ENCODE measurements at places on chromosomes 2 and 18.

- no peak for DNase-seq
These were observed 98.7 kb upstream of the MGAT5 start for GRCh38 chr2:134155134-134155533.

GRCh38 chr2:1898461-1899395, 154.4 kb upstream of the PXDN start:
- no peak for DNase-seq

GRCh38 chr2:219697811-219698747, 70.6 kb downstream of the SLC4A3 start:
- DNase-seq: no peak

GRCh38 chr2:207505171-207505570, 24.6 kb upstream of the CREB1 start:
- DNase-seq: no peak

GRCh38 chr2:130842770-130843169, 6.1 kb downstream of the ARHGEF4 start:
- no peak for DNase-seq

- DNase-seq: no peak
These were observed 152.9 kb upstream of the SESTD1 start for GRCh38 chr2:179417436-179417949.

- DNase-seq: no peak
These were observed 6.0 kb downstream of the MEIS1 start for GRCh38 chr2:66440708-66441497.

DNA sequence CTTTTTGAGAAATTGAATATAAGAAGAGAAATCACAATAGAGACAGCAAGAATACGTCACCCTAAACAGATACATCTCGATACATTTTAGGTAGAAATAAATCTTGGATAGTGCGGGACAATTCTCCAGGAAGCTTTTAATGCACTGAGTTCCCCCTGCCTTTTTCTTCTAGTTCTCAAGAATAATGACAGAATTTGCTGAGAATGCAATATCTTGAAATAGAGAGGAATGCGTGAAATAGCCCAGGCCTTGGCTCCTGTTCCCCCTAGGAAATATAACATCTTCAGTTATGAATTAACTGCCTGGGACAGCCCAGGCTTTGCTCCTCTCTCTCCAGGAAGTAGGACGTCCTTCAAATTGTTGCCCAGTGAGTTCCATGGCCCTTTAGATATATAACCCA, 7.6 kb upstream of the NRXN1 start:
- no peak for DNase-seq

DNA sequence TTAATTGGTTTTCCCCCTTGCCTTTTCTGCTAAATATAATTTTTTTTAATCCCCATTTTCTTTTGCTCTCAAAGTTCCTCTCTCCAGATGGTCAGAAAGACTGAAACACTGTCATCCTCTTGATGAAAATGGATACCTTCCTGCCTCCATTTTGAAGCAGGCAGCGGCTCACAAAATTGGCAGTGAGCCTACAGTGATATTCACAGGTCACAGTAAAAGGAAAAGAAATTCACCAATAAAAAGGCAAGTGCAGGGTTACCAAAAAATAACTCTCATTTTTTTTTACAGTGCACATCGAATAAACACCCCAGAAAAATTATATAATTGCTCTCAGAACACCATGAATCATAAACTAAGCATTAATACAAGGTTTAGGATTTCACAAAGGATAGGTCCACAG, 307.5 kb downstream of the TCF4 start:
- DNase-seq: no peak

DNA sequence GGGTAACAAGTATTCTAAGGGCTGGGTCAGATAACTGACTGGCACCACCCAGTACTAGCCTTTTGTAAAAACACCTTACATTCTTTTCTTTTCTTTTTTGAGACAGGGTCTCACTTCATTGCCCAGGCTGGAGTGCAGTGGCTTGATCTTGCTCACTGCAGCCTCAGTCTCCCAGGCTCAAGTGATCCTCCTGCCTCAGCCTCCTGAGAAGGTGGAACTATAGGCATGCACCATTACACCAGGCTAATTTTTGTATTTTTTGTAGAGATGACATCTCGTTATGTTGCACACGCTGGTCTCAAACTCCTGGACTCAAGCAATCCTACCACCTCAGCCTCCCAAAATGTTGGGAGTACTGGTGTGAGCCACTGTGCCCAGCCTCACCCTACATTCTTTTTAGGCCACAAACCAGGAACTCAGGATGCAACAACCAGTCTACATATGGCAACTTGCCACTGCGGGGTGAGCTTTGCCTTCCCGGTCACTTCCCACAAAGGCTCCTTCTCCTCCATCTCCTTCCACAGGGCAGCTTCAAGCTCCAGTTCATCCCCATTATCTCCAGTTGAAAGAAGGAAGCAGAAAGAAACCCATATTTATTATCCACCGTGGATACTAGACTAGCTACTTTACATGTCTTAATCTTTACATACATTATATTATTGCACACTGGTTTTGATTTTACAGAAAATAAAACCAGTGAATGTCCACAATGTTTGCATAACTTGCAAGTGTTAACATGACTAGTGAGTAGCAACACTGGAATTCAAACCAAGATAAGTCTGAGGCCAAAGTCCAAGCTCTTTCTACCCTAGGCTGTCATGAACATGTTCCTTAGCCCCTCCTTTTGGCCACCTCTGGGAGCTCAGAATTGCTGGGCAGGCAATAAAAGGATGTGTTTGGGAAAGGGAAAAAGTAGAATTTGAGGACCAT, 23.7 kb upstream of the AP1S3 start:
- no peak for DNase-seq

DNA sequence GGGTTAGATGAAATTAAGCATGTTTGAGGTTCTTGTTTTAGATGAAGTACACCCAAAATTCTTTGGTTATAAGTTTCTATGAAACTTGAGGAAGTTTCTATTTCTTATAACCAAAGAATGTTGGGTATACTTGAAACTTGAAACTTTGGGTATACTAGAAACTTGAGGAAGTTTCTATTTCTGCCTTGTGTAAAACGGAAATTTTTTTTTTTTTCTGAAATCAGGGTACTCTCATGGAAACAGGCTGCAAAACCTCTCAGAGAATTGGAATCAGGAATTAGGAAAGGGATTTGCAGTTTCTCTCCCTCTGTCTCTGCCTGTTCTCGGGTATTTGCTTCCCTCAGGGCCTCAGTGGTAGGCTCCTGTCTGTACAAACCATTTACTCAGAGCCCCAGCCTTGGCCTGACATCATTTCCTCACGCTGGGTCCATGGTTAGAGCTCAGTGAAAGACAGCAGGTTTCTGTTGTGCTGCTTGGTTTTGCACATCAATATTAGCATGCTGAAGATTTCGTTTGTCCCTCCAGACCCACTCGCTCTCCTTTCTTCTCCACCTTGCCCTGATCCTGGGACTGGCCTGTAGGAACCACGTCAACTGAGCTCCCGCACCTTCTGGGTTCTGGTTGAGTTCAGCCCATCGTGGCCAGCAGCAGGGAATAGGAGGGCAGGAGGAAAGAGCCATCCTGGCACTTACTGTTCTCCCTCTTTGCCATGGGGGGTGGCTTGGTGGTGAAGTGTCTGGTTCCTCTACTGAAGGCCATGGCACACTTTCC, 106.4 kb downstream of the POLR1A start:
- DNase-seq: peak; percentile 78

- no peak for DNase-seq
These were observed 88.4 kb downstream of the ICOS start for GRCh38 chr2:204024906-204025475.

DNA sequence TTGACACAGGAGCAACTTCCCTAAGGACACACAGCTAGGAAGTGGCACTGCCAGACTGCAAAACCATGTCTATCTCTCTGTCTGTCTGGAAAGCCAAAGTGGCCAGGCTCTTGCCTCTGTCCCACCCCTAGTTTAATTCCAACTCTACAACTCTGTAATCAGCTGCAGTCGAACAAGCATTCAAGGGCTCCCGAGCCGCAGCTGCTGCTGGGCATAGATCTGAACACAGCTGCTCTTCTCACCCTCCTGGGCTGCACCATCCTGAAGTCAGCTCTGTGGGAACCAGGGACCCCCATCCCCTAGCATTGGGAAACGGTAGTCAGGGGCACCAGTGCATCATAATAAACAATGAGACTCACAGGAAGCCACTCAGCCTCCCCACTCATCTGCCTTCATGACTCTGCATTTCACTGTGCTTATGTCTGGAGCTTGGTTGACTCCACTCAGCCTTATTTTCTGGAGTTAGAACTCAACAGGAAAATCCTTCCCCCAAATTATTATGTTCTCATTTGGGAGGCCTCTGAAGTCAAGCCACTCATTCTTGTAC, 44.4 kb upstream of the TMEM163 start:
- DNase-seq: no peak

DNA sequence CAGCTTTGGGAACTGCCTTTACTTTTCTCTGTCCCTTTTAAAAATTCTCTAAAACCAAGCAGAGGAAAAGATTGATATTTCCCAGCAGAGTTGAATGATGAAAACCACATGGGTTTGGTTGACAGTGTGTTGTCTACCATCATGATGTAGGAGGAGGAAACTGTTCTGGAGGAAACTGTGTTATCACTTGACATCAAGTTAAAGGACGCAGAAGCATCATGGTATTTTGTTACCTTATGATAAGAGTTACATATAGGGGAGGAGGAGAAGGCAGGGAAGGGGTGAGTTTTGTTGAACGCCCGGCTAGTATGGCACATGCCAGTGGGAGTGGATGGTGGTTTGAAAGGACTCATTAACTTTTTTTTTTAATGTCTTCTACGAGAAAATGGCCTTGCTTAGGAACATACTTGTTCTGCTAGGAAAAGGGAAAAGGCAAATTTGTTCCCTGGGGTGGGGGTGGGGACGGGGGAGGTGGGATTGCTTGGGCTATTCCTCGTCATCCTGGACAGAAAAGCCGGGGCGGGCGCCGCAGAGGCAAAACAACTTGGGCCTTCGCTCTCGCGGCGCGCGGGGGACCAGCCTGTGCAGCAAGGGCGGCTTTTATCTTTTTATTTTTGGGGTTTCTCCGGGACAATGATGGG, 766 bp downstream of the TMEM17 start:
- no peak for DNase-seq

- no peak for DNase-seq
These were observed 108.2 kb upstream of the UBE2E3 start for GRCh38 chr2:180872255-180872654.

- peak; percentile 26 for DNase-seq
These were observed 214.6 kb downstream of the SETBP1 start for GRCh38 chr18:44895176-44895798.

GRCh38 chr2:96969321-96969720, 17.1 kb downstream of the FAM178B start:
- no peak for DNase-seq

GRCh38 chr18:23822590-23823385, 133.5 kb downstream of the LAMA3 start:
- no peak for DNase-seq

GRCh38 chr2:201191132-201191875, 8.4 kb downstream of the CASP10 start:
- DNase-seq: peak; percentile 49

- no peak for DNase-seq
These were observed 72.1 kb upstream of the CAB39 start for GRCh38 chr2:230640540-230641011.

DNA sequence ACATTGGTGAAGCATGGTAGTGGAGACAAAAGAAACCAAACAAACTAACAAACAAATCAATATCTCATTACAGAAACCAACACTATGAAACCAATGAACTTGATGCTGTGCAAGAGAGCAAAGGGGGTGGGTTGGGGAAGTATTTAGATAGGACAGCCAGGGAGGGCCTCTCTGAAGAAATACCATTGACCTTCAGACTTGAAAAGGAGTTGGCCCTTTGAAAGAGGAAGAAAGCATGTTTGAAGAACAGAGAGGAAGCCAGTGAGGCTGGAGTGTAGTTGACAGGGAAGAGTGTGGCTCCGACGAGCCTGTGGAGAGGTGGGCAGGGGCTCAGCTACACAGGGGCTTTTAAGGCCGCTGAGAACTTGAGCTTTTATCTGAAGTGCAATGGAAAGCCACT, 151.0 kb upstream of the GATA6 start:
- DNase-seq: no peak

DNA sequence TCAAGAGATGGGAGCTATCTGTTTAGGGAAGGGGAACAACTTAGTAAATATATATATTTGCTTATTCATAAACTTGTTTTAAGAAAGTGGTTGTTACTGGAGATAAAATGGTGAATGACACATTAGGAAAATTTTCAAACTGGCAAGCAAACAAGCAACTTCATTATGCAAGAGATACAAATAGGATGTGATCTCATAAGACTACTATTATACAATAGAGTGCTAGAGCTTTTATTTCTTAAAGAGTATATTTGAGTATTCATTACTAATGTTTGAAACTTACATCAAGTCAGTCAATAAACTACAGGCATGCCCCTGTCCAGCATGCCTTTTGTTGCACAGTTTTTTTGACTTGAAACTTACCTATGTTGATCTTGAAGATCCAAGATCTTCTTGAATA, 355.2 kb upstream of the KCNJ3 start:
- no peak for DNase-seq

DNA sequence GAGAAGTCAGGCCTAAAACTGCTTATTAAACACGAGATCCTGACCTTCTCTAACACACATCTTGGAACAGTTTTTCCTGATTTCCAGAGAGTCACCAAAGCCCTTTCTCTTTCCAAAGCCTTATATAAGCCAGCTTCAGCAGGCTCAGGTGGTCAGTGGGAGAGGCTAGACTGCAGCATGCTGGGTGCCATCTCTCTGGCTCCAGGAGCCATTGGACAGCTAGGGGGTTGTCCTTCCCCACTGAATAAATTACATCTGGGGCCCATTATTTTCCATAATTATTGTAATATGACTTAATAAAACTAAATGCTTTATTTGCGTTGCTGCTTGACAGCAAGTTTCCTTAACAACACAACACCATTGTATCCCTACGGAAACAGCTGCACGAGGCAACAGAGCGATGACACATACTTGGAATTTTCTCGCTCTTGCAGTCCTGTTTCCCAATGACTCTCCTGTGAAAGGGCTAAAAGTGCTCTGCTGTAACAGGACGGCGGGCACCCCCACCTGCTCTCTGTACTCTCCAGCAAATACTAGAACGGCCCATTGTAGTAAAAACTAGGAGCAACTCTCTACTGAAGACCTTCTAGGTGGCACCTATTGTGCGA, 160.6 kb downstream of the RNF144A start:
- no peak for DNase-seq

DNA sequence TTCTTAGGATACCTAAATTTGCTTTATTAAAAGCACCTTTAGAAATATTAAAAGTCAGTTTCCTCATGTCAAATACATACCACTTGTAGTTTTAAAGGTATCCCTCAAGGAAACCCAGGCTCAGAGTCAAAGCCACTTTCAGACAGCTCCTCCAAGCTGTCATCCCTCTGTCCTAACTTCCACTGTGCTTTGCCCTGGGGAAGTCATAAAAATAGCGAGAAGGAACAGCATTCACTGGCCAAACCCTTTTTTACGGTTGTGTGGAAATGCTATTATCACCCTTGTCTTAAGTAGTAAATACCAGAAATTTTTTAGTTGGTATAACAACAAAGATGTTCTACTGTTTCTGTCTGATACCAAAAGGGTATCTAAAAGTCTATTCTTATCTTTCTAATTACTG, 680.5 kb downstream of the ZEB2 start:
- DNase-seq: no peak

GRCh38 chr2:7676714-7677113, 759.5 kb downstream of the RNF144A start:
- DNase-seq: no peak
